Renal cortex interstitium (tissue), 15 donors: ENCODE measurements at places on chromosomes 3 and 15.

DNA sequence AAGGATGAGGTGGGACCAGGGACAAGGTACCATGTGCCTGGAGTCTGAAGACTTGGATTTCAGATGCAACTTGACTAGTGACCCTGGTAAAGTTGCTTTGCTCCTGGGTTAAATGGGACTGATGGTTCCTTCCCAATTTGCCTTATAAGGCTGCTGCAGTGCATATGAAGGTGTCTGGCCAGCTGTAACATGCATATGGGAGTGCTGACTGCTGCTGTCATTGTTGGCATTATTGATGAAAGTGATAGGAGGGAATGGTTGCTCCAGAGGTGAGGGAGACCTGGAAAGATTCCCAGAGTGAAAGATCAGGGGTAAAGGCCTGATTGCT, 20.5 kb downstream of the CYP8B1 start:
- DNase-seq, result no peak

DNA sequence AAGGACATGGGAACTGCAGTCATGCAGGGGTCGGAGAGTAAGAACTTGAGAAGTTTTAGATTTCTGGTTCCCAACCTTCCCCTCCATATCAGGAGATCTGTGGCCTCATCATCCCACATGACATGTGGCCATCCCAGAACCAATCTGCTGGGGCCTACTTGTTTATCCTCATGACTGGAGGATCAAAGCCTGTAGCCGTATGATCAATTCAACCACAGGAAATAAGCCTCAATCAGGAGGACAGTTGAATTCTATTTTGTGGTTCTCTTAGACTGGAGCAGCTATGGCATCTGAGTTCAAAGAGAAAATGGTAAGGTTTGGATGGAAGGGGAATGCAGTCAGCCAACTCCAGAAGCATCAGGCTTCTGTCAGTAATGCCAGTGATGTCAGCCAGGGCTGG, 57.2 kb downstream of the IL16 start:
- no peak for DNase-seq

- no peak for DNase-seq
Measured at GRCh38 chr3:5238545-5238944, 51.0 kb downstream of the EDEM1 start.

DNA sequence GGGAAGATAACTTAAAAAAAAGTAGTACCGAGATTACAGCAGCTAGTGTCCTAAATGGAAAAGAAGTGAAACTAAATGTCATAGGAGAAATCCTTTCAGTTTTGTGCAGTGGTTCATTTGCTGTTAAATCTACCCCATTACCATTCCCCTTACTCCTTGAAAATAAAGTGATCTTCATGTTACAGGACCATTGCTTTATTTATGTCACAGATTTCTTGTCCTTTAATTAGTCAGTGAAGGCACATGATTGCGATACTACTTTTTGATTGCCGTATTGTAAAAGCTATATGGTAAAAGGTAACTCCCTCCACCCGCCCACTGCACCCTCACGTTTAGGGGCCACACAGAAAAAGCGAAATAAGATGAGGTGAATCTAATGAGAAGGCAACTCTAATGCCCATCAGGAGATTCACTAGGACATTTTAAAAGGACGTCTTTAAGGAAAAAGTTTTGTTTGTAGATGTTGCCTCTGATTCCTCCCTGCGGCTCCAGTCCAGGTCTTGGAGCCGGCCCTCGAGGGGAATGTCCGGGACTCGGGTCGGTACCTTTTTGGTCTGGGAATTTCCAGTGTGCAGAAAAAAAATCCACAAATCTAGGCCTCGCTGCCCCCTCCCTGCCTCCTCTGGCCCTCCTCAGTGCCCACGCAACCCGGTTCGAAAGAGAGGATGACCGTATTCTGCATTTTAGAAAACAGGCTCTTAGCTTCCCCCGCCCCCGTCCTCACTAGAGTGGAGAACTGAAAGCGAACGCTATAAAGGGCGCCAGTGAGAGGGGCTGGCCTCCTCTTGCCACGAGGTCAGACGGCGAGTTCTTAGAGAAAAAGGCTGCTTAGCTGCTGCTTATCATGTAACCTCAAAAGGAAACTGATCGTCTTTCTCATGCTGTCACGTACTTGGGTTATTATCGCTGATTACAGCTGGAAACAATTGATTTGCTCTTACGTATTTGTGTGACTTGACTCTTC, 21.8 kb upstream of the NFKBIZ start:
- no peak for DNase-seq

DNA sequence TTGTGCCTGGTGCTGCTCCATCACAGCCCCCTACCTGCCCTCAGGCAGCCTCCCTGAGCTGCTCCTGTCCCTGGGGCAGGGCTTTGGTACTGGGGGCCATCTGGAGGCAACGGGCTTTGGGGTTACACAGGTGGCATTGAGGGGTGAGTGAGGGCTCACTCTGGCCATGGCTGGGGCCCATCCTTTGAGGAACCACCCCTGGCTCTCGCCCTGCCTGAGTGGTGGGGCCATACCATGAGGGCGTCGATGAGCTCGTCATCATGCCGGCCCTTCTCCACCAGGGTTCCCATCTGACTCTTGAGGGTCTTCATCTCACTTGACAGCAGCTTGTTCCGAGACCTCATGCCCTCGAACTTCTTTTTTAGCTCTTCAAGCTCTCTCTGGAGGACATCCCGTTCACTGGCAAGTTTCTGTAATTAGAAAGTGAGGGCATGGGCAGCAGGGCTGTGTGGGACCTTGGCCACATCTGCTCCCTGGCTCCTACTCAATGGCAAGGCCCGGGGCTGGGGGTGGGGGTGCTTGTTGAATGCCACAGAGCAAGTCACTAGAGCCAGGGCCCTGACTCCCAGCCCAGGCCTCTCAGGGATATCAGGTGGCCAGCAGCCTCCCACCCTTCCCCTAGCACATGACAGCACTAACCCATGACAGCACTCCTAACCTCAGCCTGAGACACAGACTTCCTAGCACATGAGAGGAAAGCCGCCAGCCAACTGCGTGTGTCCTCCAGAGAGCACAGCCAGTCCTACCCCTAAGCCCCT, 33.5 kb downstream of the CCDC13 start:
- DNase-seq, result no peak

DNA sequence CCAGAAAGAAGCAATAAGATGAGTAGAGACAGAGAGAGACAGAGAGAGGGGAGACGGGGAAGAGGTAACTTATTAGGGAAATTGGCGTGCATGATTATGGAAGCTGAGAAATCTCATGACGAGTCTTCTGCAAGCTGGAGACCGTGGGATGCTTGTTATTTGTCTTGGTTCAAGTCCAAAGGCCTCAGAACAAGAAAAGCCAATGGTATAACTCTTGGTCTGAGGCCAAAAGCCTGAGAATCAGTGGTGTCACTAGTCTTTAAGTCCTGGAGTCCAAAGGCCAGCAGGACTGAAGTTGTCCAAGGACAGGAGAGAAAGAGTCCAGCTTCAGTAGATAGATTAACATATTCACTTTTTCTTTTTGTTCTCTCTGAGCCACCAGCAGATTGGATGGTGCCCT, 613.6 kb downstream of the CADM2 start:
- DNase-seq, result no peak

DNA sequence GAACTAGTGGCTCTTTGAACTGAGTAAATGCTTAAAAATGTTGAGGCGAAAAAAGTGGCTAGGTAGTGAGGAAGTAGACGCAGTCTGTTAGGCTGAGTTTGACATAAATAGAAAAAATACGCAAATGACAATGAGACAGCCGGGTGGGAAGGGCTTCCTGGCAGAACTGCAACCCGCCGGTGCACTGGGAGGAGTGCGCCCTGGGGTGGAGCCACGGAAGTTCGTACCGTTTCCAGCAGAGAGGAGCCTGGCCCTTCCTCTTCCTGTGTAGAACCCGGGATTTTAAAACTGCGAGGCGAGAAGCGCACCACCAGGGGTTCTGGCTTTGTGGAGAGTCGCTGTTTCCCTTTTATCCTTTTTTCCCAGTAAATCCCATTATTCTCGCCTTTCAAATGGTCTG, 602.6 kb downstream of the PYDC2 start:
- no peak for DNase-seq

- DNase-seq, result no peak
Measured at GRCh38 chr15:22903961-22904534, 65.6 kb downstream of the NIPA2 start.

DNA sequence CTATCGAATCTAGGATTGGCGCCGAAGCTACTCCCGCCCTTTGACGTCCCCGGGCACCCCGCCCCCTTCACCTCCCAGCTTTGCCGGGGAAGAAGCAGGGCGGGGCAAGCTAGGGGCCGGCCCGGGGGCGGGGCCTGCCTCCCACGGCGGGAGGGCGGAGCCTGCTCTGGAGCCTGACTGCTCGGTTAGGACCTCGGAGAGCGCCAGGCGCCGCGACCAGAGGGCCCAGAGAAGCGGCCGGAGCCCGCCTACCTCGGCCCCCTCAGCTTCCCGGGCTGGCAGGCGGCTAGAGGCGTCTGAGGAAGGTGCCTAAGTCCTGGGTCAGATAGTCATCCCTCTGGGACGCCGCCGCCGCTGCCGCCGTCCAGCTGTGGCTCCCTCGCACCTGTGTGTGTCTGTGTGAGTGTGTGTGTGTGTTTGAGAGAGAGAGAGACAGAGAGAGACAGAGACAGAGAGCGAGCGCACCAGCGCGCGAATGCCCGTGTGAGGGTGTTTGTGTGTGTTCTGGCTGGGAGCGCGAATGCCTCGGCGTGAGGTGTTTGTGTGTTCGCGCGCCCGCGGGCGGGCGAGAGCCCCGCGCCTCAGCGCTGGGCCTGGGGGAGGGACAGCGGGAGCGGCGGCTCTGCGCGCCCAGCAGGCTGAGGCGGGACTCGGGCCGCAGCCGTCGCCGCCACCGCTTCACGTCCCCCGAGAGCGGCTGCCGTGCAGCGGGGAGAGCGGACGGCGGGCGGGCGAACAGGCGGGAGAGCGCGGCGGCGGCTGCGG, at the start of gene STXBP5L:
Gene STXBP5L, plus strand, starts transcription at position 176 of the 765 bp plus-strand sequence. CDS start 1,374 bp downstream, outside the sequence.
- DNase-seq, result peak; percentile 84

DNA sequence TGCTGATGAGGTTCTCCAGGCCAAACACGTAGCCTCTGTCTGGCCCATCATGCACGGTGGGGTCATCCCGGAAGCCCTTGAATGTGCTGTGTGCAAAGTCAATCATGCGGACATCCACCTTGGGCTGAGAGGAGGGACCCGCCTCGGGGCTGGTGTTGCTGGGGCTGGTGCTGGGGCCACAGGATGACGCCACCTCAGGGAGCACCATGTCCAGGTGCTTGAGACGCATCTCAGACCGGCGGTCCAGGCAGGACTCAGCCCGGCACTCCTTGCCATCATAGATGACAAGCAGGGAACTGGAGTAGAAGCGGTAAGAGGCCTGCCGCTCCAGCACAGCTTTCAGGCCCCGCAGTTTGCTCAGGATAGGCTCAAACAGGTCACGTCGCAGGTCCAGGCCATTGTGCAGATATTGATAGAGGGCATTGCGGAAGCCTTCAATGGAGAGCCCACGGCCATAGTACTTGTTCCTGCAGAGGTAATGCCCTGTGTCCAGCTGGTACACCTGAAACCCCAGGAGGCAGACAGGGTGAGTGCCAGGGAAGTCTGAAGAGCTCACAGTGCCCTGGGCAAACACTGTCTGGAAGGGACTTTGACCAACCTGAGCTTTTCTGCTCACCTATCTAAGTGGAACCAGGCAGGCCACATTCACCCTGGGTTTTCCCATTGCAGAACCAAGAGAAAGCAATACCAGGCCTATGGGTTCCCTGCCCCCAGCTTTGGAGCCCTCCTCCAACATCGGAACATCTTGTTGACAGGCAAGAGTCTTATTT, 3.6 kb upstream of the GMPPB start:
- DNase-seq, result no peak
